Fibroblast of lung (primary cell): ENCODE measurements at places on chromosomes 2 and 18.

DNA sequence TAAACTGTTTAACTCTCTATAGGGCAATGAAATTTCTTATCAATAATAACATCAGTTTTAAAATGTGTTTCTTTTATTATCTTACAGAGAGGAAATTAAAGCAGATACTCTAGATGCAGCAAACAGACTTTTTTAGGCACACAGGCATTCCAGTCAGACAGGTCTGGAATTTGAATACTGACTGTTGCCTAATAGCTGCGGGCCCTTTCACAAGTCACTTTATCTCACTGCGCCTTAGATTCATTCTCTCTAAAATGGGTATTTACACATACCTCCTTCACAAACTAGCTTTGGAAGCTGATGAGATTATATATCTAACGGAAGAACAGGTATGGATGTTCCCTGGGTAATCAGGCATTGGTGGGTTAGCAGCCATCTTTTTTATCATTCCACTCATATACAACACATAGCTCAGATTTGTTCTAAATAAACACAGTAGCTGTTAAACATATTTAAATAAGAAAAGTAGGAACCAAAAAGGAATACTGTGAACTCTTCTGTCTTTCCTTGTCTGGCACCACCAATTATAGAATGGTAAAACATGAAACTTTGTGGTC is 104.2 kb downstream of the LRP2 start:
- no peak for DNase-seq

DNA sequence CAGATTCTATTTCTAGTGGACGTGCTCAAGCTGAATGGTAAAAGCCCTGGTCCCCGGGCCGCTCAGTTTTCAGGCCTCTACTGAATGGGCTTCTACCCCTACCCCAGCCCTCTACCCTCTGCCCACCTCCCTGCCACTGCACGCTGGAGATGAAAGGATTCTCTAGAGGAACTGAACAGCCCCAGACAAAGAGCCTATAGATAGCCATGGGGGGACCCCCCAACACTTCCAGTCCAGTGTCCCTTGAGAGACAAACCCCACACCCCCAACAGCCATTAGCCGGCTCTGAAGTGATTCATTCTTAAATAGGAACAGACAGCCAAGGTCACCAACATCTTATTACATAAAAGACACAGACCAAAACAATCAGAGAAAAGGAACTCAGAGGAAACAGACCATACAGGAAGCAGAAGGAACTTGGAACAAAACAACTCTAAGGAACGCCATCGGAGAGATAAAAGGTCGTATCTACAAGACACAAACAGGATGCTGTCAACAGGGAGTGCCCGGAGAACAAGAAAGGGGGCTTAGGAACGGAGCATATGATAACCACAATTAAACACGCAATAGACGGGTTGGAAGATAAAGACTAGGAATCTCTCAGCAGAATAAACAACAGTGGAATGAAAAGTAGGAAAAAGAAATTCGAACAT is 23.5 kb downstream of the TMEM37 start:
- no peak for DNase-seq

GRCh38 chr2:70986499-70987189 is 8.0 kb downstream of the TEX261 start:
- DNase-seq: no peak

DNA sequence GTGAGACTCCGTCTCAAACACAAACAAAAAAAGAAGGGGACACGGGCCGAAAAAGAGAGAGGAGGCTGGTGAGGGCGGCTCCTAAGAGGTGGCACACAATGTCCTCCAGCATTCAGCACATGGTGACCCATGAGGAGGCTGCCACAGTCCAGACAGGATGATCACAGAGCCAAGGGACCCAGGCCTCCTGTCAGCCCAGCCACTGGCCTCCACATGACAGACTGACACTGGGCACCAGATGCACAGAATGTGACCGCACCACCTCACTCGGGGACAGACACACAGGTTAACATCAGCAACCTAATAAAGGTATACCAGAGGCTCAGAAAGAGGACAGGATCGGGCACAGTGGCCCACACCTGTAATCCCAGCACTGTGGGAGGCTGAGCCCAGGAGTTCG is 21.0 kb downstream of the PASK start:
- DNase-seq: no peak

DNA sequence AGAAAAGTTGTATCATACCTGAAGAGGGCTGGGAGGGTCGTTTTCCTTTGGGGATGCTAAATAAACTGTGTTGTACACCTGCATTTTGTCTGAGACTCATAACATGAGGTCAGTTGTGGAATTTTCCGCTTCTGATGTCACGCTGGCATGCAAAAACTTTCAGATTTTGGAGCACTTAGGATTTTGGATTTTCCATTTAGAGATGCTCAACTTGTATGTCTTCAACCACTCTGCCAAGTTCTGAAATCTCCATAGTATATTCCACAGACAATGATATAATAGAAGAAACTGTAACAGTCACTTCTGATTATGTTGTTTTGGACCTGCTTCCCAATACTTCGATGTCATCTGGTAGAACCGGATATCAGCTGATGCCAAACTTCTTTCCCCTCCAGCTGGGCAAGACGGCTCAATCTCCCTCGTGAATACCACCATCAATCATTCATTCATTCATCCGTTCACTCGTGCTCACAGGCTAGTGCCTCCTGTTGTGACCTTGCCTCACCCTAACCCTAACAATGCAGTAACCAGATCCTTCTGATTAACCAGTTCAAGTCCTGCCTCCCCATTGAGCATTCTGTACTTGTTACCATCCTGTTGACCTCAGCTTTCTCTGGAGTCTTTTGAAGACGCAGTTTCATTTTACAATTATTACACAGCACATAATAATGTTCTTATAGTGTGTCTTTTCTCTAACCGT is 5.3 kb upstream of the PLEKHH2 start:
- DNase-seq: no peak

GRCh38 chr2:225573603-225574002 is 174.1 kb downstream of the NYAP2 start:
- DNase-seq: no peak

- DNase-seq: no peak
These were observed 37.7 kb downstream of the ANKRD12 start for GRCh38 chr18:9174302-9174701.

DNA sequence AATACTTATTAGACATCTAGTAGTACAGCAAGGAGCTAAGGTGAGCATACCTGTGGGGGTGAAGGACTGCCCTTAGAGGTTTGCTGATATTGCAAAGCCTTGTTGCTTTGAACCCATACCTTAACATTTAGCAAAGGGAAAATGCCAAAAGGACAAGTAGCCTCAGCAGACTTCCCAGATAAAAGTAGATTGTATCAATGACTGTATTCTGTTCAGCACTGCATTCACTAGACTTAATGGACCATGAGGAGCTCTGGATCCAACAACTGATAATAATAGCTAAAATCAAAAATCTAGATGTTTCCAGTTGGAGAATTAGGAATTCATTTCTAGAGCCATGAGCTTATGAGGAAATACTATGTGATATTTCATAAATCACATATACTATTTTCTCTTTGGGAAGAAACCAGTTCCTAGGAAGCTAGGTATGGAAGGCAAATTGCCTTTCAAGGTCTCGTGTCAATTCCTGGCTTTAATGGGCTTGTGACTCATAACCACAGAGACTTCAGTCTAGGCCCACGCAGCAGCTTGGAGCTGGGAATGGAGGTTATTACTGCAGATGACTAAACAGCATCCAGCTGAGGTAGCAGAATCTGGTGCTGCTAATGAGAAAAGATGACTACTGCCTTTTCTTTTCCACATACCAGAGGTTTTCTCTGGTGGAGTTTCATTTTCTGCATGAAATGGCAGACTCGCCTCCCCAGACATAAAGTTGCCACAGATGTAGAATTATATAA is 191.2 kb upstream of the NABP1 start:
- peak; percentile 100 for DNase-seq

DNA sequence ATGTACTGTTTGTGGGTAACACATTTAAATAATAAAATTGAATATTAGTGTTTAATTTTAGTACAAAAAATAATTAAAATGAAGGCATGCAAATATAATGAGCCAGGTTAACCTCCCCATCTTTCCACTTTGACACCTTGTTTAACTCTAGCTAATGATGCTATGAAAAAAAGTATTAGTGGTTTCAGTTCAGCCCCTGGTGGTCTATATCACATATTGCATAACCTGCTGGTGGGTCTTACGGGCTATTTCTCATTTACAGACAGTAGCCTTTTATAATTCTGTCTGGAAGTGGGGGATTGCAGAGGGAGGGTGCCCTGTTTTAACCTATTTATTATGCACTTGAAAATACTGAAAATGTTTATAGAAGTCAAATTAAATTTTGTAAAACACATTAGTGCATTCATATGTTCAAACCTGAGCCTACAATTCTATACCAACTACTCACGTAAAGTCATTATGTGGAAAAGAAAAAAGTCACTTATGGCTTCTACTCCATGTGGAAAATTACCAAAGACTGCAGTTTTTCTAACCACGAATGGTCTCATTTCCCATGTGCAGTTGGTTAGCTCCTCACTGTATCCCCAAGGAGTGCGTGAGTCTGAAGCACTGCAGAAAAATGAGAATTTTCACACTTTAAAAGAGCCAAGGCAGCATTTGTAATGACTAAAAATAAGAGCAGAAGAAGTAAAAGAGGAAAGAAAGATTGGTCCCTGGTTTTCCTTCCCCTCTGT is 381.0 kb downstream of the MTX2 start:
- no peak for DNase-seq

- DNase-seq: no peak
These were observed 184.2 kb downstream of the KCNJ3 start for GRCh38 chr2:154882725-154883124.

DNA sequence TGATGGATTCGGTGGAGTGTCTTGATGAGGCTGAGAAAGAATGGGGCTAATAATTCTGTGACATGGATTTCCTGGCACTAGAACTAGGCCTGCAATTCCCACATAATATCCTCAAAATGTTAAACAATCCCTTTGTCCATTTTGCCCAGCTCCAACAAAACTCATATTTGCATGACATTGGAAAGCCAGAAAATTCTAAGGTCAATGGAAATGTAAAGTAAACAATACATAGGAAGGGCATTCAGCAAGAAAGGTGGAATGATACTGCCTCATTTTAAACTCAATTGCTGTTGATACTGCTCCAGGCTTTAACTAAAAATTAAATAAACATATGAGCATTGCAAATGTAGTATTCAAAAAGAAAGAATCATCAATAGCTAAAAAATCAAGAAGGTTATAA is 434.8 kb upstream of the SLC8A1 start:
- no peak for DNase-seq

DNA sequence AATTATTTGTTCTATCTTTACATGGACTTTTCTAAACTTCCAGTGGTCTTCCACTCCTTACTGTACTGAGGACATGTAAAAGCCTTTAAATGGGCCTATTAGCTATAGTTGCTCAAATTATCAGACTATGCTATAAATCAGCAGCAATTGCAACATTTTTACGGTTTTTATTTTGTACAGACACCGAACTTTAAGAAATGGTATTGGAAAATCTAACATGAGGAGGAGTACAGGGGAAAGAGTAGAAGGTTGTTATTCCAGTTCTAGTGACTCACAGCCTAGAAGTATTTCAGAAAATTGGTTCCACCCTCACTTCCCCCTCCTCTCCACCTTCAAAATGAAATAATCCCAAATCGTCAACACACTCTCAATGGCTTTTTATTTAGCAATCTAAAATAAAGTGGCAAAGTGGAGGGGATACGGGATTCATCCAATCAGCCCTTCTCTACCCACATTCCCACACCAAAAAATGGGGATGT is 1.1 kb downstream of the NCKAP1 start:
- DNase-seq: peak; percentile 59

- DNase-seq: no peak
These were observed 254.1 kb downstream of the PRKCE start for GRCh38 chr2:45905632-45905958.

DNA sequence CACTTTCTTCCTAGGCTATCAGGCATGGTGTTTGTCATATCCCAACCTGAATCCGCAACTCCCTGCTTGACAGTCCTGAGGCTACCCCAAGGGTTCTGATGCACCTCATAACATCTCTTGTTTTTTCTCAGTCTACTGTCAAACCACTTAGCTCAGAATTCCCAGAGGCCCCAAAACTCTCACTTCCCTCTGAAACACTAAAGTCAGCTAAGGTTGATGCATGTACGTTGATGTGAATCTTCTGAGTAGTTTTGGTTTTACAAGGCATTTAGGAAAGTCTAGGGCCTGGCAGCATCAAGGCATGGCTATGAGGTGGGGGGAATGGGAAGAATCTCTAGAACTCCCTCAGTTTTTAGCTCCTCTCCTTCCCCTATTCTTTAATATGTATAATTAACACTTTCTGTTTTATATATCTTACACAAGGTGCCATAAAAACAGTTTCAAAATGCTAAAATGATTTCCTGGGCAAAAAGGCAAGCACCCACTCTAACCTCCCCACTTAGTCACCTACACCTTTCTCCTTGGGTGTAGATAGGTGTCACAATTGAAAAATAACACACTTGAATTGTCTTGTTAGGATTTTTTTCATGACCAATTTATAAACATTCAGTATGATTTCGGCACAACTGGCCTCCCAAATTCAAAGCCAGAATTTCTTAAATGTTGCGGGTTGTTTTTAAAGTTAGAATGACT is 71.4 kb upstream of the TANK start:
- no peak for DNase-seq

DNA sequence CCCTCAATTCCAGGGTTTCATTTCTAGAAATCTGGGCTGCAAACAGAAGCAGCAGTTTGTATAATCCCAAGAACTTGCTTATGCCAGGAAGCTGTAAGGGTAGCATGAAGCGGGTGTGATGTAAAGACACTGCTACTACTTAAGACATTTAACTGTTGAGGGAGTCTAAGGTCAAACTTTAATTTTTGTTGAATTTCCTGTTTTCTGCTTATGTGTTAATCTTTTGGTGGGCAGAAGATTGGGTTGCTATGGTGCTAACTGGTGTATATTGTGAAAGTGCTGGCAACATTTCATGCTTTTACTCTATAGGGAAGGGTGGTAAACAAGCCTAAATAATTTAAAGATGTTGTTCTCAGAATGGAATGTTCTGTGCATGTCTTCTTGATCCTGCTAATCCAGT is 2.7 kb downstream of the NCOA1 start:
- peak; percentile 35 for DNase-seq
